NCI-H1694 (cell line): ENCODE measurements at places on chromosomes 13 and 19.

DNA sequence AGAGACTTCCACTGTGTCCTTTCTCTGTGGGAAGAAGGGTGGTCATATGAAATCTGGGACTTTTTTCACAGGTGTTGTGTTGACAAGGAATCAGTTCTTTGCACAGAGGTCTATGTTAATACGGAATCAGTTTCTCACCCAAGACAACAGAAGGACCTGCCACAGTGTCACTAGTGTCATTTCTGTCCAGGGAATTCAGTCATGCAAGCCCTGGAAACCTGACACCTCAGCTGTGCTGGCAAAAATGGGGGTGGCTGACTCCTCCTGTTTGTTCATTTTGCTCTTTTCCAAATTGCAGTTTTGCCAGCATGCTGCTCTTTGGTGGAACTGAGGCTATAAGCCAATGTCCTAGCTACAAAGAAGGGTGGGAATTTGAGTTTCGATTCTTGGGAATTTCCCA lies 49.8 kb upstream of the ESD start:
- DNase-seq = no peak

DNA sequence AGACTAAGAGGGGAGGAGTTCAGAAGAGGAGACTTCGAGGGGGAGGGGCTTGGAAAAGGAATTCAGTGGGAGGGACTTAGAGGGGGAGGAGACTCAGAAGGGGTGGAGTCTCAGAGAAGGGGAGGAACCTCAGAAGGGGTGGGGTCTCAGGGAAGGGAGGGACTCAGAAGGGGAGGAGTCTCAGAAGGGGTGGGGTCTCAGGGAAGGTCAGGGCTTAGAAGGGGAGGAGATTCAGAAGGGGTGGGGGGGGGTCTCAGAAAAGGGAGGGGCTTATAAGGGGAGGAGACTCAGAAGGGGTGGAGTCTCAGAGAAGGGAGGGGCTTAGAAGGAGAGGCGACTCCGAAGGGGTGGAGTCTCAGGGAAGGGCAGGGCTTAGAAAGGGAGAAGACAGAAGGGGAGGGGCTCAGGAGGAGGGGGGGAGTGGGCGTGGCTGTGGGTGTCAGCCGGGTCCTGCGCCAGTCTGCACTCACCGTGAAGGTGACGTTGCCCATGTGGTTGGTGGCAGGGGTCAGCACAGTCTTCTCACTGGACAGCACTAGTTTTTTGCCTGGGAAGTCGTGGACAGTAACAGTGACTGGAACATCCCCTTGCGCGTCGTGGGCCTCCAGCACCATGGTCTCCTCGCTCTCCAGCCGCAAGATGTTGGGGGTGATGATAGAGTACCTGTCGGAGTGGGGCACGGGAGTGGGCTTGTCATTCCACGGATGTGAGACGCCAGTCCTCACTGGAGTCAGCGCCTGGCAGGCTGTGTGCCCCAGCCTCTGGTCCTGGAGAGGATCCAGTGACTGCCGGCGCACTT lies 1.5 kb downstream of the C3 start:
- DNase-seq = no peak

- no peak for DNase-seq
Measured at GRCh38 chr19:13040948-13041292, 45.6 kb downstream of the NFIX start.

DNA sequence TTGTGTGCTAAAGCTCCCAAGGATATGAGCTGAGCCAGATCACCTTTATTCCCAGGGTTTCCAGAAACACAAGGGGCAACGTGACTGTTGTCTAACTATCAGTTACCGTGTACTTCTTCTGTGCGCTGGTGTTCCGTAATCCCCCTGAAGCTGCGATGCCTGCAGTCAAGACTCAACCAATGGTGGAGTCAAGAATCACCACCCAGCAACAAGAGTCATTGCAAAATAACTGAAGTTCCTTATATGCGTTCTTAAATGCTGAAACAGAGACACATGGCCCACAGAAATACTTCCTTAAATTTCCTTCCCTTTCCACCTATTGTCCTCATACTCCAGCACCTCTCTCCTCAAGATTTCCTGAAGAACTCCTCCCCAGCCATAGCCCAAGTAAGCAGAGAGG lies 200.2 kb downstream of the KATNAL1 start:
- no peak for DNase-seq

DNA sequence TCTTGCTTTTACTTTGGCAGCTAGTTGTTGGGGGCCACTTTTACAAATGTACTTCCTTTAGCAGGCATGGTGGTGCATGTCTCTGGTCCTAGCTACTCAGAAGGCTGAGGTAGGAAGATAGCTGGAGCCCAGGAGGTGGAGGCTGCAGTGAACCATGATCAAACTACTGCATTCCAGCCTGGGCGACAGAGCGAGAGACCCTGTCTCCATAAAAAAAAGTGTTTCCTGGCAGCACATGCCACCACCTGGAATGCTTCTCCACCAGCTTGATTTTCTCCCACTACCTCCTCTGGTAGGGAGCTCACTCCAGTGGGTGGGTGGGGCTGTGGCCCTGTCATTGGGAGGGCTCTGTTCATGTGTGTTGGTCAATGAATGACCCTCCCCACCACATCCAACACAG lies 12.5 kb downstream of the FZR1 start:
- no peak for DNase-seq

DNA sequence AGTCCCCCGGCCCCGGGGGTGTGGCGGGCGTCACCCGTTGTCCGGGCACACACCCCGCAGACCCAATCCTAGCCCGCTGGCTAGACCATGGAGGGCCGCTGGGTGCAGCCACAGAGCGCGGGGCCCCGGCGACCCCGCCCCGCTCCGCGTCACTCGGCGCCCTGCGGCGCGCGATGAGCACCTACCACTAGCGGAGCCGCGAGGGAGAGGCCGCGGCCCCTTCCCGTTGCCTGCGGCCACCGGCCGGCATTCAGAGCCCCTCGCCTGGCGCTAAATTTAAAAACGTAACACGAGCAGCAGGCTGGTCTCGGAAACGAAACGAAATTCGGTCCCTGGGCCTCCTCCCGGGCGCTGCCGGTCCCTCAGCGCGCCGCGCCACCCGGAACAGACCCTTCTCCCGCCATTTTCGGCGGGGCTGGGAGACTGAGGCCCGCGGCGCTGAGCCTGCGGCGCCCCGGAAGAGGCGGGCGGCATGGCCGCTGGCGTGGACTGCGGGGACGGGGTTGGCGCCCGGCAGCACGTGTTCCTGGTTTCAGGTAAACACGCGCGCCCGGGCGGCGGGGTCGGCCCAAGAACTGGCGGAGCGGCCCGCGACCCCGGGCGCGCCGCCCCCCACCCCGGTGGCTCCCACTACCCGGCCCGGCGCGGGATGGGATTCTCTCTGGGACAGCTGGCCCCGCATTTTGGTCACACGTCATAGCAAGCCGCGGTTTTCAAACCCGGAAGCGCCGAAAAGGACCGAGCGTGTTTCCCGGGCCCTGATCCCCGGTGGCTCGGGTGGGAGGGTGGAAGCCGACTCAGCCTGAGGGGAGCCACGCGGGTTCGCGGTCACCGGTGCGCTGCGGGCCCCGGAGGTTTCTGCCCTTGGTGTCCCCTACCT lies at the start of gene RNASEH2B:
Gene RNASEH2B (plus strand): TSS at position 187 of the 880 bp plus-strand sequence. CDS start 286 bp downstream, at position 473.
- peak; percentile 44 for DNase-seq

- DNase-seq = peak; percentile 36
Measured at GRCh38 chr13:112968910-112969691, at the start of gene MCF2L. Gene MCF2L, plus strand, starts transcription at chr13:112969214. Its CDS starts 166 bp downstream, at chr13:112969380.

GRCh38 chr13:25169356-25169755 lies 2.7 kb downstream of the AMER2 start:
- DNase-seq = no peak

- no peak for DNase-seq
Measured at GRCh38 chr19:45263013-45263412, 11.9 kb downstream of the MARK4 start.

GRCh38 chr13:77779552-77780272 lies 82.2 kb downstream of the SLAIN1 start:
- DNase-seq = peak; percentile 52

- DNase-seq = no peak
Measured at GRCh38 chr13:110661256-110661655, 44.7 kb downstream of the CARS2 start.

DNA sequence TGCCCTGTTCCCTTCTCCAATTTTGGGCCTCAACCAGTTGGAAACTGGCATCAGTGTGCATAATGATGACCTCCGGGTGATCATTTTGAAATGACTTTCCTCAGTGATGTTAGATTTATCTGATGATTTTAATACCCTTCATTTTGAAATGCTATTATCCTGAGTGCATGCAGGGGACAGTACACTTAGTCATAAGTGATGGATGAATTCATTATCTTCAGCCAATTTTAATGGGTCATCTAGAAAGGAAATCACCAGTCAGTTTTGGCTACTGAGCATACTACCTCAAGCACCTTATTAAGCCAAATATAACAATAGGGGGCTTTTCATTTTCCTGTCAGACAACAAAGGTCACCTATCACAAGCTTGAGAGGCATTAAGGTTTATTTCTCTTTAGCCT lies 118.5 kb upstream of the MIR17HG start:
- DNase-seq = no peak

DNA sequence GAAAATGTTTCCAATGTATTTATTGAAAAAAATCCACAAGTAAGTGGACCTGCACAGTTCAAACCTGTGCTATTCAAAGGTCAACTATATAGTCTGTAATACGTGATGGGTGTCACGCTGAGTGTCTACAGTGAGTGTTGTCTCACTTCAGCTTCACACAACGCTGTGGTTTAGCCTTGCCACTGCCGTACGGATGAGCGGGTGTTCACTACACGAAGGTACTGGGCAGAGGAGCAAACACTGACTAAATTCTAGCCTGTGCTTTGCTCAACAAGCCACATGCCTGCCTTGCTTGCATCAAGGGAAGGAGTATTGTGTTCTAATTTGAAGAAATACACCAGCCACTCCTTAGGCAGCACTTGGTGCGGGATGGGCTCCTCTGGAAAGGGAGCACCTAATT lies 3.4 kb upstream of the FFAR3 start:
- DNase-seq = no peak

- no peak for DNase-seq
Measured at GRCh38 chr13:114019367-114019766, 45.5 kb upstream of the C13orf46 start.

GRCh38 chr13:29369060-29369743 lies 226.3 kb downstream of the SLC7A1 start:
- DNase-seq = peak; percentile 16

DNA sequence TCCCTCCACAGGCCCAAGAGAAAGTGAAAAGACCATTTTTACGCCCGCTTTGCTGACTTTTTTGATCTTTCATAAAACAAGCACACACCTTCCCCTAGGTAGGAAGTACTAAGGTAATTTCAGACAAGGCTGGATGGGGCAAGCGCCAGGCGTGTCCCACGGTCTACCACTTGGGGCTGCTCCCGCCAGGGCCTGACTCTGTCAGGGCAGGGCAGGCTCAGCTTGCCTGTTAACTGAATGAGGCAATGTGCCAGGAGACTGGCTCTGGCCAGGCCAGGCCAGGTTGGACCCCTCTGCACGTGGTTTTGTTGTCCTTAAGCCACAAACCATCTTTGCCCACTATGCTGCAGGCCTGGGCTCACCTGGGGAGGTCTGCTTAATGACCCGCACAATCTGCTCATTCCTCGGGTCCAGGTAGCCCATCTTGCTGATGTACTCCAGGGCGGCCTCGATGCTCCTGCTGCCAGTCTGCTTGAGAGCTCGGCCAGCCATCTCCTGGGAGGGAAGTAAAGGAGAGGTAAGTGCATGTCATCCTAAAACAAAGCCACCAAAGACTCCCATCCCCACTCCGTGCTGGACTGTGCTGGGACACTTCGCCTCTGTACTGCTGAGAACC lies 70.4 kb downstream of the LATS2 start:
- no peak for DNase-seq

DNA sequence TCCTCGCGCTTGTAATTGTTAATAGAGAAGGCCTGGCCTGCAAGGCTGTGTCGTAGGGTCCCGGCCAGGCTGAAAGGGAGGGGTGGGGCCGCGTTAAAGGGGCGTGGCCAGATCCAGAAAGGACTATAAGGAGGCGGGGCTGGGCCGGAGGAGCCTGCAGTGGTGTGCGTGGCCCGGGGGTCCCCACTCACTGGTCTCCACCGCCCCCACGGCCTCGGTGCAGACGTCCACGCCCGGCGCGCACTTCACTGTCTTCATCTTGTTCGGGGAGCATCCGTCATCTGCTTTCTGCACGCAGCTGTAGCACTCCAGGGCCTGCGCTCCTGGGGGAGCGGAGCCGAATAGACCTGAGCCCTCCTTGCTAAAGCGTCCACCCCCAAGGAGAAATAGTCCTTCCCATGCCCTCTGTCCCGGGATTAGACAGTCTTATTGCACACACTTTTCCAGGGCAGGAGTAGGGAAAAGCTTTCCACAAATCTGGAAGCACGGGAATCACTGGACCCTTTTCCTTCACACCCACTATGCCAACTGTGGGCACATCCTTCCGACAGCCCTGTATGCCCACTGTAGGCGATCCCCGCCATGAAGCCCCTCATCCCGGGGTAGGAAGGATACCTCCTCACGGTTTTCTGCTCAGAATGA lies 1.2 kb downstream of the LYPD3 start:
- no peak for DNase-seq

DNA sequence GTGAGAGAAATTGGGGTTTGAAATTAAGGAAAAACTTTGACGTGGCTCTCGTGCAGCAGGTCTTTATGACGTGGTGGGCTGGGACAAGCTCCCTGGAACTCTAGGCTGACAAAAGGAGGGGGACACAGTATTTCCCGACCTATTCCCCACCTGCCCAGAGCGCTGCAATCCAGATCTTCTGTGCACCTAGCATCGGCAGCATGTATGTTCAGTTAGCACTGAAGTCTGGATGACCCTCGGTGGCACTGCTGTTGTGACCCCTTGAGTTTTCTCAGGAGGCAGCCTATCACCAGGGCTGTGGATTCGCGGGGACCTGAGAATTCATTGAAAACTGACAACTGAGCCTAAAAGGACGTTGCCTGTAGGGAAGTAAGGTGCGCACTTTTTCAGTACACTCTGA lies 9.1 kb upstream of the ZNF536 start:
- DNase-seq = no peak

GRCh38 chr19:10811391-10812111 lies 24.5 kb downstream of the TMED1 start:
- no peak for DNase-seq

DNA sequence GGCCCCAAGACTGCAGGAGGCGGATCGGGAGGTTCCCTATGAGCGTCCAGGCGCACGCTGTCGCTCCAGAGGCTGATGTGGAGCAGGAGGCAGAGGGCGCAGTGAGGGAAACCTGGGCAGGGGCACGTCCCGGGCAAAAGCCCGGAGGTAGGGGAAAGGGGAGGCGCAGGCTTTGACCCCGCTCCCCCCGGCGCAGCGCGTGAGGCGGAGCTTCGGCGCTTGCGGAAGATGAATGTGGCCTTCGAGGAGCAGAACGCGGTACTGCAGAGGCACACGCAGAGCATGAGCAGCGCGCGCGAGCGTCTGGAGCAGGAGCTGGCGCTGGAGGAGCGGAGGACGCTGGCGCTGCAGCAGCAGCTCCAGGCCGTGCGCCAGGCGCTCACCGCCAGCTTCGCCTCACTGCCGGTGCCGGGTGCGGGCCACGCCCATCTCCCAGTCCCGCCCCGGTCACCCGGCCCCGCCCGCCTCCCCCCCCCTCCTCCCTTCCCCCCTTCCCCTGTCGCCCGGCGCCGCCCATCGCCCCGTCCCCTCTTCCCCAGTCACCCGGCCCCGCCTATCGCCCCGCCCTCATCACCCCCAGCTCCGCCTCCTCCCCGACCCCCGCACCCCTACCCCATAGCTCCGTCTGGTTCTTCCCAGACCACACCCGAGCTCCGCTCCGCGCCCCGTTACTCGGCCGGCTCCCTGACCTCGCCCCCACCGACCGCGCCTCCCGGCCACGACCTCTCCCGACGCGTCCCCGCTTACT lies 4.1 kb downstream of the HMG20B start:
- no peak for DNase-seq

GRCh38 chr13:62360609-62361008 lies 945.0 kb upstream of the PCDH20 start:
- DNase-seq = no peak

- no peak for DNase-seq
Measured at GRCh38 chr13:82206241-82206640, 1676.0 kb downstream of the SLITRK1 start.
